ENCODE measurements at places on chromosomes 5 and 9.
A peak's percentile ranks its signal among the peaks of the same experiment; 100 is the strongest.

DNA sequence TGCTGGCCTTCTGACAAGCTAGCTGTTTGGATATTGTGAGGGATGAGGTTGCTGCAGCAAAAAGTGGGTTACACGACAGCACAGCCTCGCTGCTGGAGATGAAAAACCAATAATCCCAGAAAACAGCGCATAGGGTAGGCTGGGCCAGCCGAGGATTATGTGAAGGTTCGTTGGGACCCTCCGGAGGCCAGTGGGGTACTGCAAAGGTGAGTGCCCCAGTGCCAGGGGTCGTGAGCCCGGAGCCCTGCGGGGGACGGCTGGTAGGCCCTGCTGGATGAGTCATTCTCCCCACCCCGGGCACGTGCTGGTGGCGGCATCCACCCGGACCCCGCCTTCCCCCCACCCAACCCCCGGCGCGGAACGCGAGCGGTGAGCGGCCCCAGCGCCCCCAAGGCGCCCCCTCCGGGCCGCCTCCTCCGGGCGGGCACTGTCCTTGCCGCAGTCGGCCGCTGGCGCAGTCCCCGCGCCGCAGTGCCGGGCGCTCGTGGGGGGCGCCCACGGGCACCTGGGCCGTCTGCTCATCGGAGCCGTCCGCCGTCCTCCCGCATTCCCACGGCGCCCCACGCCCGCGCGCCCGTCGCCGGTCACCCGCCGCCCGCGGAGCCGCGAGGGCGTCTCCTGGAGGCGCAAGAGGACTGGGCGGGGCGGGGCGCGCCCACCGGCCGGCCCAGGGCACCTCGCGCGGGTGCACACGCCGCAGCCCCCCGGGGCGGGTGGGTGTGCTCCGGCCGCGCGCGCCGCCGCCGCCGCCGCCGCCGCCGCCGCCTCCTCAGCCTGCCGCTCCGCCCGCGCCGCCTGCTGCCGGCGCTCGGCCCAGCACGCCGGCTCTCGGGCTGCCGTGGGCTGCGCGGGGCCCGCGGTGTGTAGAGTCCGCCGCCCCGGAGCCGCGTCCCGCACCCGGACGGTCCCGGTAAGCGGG is at the start of gene PHF24:
Gene PHF24 (plus strand): TSS at position 794 of the 919 bp plus-strand sequence. CDS start 13,014 bp downstream, outside the sequence.
- DNase-seq: peak; percentile 15

DNA sequence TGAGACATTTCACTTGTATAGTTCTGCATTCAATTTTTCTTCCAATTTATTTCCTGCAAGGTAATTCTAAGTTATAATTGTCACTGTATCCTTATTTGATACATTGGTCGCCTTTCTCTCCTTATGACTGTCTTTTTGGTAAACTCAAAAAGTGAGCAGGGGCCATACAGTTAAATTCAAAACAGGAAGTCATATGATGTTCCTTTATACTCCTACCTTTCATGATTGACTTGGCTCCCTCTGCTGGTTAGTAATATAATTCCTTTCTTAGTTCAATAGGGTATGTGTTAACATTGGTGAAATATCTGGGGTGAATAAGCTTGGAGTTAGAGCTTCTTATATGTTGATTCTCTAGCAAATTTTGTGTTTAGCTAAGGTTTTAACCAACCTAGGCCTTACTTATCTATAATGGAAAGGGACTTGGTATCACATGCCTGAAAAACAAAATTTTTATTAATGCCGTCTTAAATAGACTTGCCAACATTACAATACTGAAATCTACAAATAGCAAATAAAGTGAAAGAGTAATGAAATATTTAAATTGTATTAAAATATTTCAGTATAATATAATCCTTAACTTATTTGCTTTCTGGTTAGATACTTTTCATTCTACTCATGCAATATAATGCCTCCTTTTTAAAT is 6.0 kb upstream of the NIPBL start:
- peak; percentile 73 for DNase-seq

GRCh38 chr5:66655395-66656324 is 59.5 kb downstream of the MAST4 start:
- no peak for DNase-seq

GRCh38 chr5:143521846-143522400 is 118.4 kb upstream of the NR3C1 start:
- no peak for DNase-seq

DNA sequence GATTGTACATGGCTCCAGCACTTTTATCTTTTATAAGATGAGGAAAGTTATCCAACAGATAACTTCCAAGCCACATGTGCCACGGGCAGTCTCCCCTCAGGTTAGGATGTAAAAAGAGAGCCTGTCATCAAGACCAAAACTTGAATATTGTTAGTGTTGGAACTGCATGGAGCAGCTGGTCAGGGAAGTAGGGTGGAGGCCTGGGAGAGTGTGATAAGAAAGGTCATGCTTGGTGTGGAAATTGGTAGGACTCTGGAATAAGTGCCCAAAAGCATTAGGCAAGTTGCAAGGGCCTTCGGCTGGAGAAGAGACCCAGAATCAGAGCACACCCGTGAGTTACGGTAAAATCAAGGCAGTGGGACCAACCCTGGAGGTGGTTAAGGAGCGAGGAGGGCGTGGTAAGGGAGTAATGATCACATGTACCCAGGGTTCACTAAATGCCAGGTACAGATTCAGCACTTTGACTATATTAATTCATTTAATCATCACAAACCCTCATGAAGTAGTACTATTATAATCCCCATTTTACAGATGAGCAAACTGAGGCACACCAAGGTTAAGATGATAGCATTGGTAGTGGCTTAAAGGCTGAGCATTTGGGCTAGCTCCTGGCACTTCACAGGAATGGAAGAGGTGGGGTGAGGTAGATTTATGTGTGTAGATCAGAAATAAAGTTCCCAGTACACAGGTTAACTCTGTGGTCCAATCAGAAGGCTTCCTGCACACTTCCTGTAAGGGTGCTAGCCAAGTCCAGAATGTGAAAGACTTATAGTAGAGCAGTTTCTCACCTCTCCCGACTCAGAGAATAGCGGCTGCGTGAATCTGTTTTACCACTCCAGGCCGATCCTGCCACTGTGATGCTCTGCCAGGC is 96.5 kb upstream of the ZNF608 start:
- no peak for DNase-seq

- DNase-seq: no peak
Measured at GRCh38 chr5:164636456-164636855, 1131.0 kb downstream of the MAT2B start.

- DNase-seq: peak; percentile 85
Measured at GRCh38 chr5:100901821-100902341, 1.2 kb downstream of the ST8SIA4 start.

GRCh38 chr5:1310118-1310517 is 15.2 kb upstream of the TERT start:
- DNase-seq: peak; percentile 2

DNA sequence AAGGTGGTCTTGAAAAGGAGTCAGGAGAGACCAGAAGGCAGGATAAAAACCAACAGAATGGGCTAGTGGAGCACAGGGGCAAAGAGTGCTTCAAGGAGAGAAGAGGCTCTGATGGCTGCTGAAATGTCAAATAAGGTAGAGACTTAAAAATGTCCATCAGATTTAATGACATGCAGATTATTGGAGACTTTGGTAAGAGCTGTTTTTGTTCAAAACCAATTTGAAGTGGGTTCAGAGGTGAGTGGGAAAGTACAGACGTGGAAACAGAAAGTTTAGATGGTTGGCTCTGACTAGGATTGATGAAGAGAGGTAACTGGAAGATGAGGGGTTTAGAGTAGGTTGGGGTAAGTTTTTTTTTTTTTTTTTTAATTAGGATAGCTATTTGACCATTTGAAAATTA is 14.1 kb downstream of the SLC25A46 start:
- DNase-seq: no peak

- DNase-seq: no peak
Measured at GRCh38 chr5:2021484-2022176, 138.9 kb upstream of the IRX4 start.

DNA sequence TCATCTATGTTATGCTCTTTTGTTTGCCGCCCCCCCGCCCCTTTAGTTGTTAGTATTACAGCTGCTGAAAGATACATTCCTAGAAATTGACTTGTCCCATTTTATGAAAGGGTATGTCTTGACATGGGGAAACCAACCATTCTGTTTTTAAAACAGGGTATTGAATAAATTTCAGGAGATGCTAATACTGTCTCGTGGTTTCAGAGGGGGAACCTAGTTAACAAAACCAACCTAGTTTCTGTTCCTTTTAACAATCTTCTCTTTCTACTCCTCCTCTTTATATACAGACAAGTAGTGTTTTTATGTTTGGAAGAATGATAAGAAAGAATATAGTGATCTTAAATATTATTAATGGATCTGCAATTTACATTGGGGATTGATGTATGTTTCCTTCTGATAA is 3.5 kb downstream of the PIP5K1B start:
- DNase-seq: no peak

DNA sequence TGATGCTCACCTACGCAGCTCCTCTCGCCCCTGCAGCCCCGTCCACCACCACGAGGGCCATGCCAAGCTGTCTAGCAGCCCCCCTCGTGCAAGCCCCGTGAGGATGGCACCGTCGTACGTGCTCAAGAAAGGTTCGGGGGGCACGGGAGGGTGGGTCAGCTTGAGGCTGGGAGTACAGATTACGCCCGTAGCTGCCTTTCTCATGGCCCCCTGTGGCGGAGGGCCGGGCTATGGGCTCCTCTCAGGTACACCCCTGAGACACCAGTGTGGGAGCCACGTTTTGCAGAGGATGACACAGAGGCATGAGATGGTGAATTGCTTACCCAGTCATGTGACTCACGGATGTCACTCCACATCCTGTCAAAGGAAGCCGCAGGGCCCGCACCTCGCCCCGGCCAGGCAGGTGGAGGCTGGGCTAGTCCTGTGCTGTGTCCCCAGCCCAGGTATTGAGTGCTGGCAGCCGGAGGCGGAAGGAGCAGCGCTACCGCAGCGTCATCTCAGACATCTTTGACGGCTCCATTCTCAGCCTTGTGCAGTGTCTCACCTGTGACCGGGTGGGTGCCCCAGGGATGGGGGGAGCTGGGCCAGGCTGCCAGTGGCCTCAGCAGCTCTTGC is 33.7 kb downstream of the USP20 start:
- DNase-seq: peak; percentile 94

- DNase-seq: no peak
Measured at GRCh38 chr5:75020016-75020656, 32.2 kb downstream of the GCNT4 start.

DNA sequence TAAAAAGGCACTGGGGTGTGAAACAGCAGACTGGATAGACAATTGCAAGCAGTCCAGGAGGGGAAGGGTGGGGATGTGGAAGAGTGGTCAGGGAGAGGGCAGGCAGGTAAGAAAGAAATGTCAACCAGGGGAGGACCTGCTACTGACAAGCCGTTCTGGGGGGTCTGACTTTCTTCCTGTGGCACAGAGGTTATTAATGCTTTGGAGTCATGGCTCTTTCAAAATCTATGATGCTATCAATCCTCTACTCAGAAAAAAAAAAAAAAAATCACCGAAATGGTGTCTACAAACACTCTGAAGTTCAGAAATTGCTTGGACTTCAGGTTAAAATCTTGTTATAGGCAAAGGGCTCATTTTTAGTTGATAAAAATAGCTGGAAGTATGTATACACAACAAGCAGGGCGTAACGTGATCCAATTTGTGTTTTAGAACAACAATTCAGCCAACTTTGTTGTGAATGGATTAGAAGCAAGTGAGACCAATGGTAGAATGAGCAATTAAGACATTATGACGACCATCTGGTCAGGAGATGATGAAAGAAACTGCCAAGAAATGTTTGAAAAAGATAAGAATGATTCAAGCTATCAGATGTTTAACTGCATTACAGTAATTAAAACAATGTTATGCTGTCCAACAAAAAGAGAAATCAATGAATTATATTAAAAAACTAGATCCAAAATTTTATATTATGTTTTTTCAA is 255.2 kb downstream of the DEPDC1B start:
- DNase-seq: no peak

- no peak for DNase-seq
Measured at GRCh38 chr9:3828495-3828894, 302.7 kb upstream of the RFX3 start.

DNA sequence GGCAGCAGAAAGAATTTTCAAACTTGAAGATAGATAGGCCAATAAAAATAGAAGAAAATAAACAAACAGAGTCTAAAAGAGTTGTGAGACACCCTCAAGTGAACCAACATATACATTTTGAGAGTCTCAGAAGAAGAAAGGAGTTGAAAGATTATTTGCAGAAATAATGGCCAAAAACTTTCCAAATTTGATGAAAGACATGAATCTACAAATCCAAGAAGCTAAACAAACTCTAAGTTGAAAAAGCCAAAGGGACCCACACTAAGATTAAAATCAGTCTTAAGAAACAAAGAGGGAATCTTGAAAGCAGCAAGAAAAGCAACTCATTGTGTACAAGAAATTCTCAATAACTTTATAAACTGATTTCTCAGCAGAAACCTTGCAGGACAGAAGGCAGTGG is 137.0 kb downstream of the SAXO1 start:
- no peak for DNase-seq

DNA sequence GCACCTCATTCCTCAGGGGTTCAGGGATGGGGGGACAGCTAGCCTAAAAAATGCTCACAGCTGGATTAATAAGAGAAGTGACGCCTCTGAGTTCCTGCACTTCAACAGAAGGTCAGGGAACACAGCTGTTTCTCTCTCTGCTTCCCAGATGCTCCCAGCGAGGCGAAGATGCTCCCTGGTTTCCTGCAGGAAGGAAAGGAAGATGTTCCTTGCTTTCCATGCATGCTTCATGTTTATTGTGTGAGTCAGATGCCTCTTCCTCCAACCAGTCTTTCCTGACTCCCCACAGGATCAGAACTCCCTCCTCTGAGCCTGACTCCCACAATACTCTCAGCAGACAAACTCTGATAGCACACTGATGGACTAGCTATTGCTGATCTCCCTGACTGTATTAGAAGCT is 71.9 kb downstream of the MFAP3 start:
- no peak for DNase-seq

DNA sequence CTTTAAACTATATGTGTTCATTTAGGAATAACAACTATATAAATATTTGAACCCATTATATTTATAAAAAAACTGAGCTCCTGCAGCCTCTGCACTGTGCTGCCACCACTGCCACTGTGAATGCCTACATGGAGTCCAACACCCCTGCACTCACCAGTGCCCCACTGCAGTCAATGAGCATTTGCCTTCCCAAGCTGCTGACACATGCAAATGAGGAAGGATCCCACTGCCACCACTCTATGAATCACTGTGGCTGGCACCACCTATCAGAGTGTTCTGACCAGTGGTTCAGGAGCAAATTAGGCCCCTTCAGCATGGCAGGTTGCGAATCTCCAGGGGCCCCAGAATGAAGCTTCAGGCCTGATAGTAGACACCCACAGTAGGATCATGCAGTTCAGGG is 9.1 kb downstream of the IFNA5 start:
- DNase-seq: no peak

- no peak for DNase-seq
Measured at GRCh38 chr9:37284636-37285035, 137.9 kb upstream of the GRHPR start.

DNA sequence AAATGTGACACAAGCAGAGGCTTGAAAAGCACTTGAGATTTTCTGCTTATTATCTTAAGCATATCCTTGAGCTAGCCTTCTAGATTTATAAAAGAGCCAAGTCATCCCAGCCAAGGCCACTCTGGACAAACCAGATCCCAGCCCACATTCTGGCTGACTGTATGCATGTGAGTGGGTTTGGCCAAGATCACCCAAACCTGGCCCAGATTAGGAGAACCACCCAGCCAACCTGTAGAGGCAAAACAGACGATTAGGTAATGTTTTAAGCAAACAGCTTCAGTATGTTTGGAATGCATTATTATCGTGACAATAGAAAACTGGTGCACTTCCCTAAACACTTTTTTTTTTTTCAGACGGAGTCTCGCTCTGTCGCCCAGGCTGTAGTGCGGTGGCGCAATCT is 151.9 kb downstream of the SPATA31D1 start:
- no peak for DNase-seq

Data from CD4-positive, alpha-beta memory T cell (primary cell).